Astrocyte of the cerebellum (primary cell): ENCODE measurements at places on chromosomes 13 and 19.

GRCh38 chr19:14432791-14433553, at the start of gene PKN1:
PKN1 (plus strand) TSS chr19:14433306; CDS start chr19:14433522, 216 bp downstream.
- no peak for DNase-seq

DNA sequence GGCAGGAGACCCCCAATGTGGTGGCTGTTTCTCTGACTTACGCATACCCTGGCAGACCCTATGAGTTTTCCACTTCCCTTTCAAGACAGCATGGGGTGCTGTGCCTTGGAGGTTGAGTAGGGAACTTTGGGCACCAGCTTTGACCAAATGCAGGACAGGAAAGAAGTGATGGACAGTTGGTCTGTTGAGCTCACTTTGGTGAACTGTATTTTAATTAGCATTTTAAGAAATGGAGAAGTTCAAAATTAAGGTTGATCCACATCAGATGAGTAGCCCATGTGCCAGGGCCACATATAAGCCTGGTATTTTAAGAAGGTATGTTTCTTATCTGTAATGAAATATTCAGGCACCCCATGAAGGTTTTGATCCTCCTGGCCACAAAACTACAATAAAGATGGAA, 46.1 kb upstream of the RAP2A start:
- no peak for DNase-seq

- DNase-seq: no peak
These were observed 88.6 kb downstream of the SPACA7 start for GRCh38 chr13:112464720-112465119.

GRCh38 chr13:97231118-97231828, 9.1 kb downstream of the MBNL2 start:
- no peak for DNase-seq

GRCh38 chr13:49110913-49111170, 109.3 kb upstream of the MLNR start:
- DNase-seq: no peak

- DNase-seq: peak; percentile 29
These were observed 1.7 kb downstream of the ELL start for GRCh38 chr19:18519962-18520847.

GRCh38 chr13:78593652-78594455, 9.5 kb downstream of the POU4F1 start:
- no peak for DNase-seq

GRCh38 chr13:76894401-76895110, 8.4 kb upstream of the KCTD12 start:
- no peak for DNase-seq

DNA sequence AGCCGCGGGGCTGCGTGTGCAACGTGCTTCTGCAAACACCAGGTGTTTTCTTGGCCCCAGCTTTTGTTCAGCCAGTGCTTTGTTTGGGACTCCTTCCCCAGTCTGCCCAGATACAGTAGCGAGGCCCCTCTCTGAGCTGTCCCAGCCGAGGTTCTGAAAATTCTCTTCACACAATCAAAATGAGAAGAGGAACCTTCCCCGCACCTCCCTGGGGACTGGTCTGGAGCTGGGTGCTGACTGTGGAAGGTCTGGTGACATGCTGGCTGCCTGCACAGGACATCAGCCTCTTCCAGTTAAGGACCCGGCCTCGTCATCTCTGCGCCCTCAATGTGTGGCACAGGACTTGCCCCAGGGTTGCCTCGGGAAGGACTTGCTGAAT, 4.2 kb downstream of the ATP4A start:
- no peak for DNase-seq

GRCh38 chr13:74306496-74306895, 172.3 kb upstream of the KLF12 start:
- peak; percentile 37 for DNase-seq
